Mesothelial cell of epicardium (in vitro differentiated cells): ENCODE measurements at places on chromosomes 5 and 9.

DNA sequence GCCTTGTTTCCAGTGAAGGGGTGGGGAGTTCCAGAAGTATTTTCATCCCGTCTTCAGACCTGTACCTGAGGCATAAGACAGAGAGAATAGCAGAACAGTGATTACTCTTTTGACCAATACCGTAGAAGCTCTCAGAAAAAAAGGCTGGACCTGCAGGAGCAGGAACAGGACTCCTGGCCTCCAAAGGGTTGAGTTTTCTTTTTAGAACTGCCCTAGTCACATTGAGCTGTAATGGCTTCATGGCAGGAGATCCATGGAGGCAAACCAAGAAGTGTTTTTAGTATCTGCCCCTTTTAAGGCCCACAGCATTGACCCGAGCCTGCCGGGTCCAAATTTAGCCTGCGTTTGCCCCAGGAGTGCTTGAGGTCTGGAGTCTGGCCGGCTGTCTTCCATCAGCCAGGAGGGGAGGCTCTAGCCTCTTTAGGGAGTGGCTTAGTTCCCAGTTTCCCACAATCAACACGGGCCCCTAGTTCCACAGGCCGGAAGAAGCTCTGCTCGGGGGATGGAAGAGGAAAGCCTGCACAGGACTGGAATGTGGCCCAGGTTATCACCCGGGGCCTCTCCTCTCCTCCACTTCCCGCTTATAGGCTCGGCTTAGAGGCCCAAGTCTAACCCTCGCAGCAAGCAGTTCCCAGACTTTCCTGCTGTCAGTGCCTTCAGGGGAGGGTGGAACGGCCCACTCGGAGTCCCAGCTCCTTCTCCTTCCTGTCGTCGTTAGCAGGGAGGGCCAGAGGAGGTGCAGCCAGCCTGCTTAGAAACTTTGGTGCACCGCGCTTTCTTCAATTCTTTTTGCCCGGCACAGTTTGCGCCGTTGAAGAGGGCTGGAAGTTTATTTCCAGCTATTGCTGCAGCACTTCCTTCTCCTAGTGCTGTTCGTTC lies 80.7 kb downstream of the C9orf152 start:
- DNase-seq, result no peak
- H3K27ac ChIP-seq, result peak overlapping the region; percentile 92
- no peaks in the 10 kb centered on the region for H3K36me3 ChIP-seq

GRCh38 chr5:8981496-8981895 lies 564.4 kb downstream of the SEMA5A start:
- H3K27me3 ChIP-seq, result peaks cover 43% of the 10 kb centered on the region
- H3K4me3 ChIP-seq, result no peak overlapping the region
- no peak overlapping the region for H3K27ac ChIP-seq
- H3K36me3 ChIP-seq, result no peaks in the 10 kb centered on the region
- DNase-seq, result no peak
- no peaks in the 10 kb centered on the region for H3K4me1 ChIP-seq

DNA sequence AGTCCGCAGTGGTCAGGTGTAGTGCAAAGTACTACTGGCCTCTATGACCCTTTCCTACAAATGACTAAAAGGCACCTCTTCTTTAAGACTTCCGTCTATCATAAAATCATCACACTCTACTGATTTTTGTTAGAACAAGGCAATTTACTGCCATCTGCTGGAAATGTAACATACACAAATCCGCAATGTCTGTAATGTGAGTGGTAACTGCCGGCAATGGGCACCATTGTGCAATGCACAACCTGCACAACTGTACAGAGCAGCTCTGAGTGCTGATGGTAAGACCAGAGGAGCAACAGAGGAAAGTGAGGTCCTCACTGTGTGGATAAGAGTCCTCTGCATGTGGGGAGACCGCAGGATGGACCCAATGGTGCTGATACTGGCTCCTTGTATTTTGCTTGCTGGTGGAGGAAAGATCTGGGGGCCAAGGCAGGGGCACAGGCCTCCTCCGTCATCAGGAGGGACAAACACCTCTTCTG lies 103.7 kb downstream of the ATPSCKMT start:
- no peaks in the 10 kb centered on the region for H3K36me3 ChIP-seq
- peaks cover 10% of the 10 kb centered on the region for H3K4me1 ChIP-seq
- no peak for DNase-seq
- no peak overlapping the region for H3K27ac ChIP-seq
- no peaks in the 10 kb centered on the region for H3K27me3 ChIP-seq

- no peaks in the 10 kb centered on the region for H3K36me3 ChIP-seq
- peaks cover 1% of the 10 kb centered on the region for H3K27me3 ChIP-seq
- H3K4me3 ChIP-seq, result no peak overlapping the region
- H3K4me1 ChIP-seq, result peaks cover 29% of the 10 kb centered on the region
- H3K27ac ChIP-seq, result no peak overlapping the region
- DNase-seq, result no peak
Observed at GRCh38 chr9:107935931-107936330, 446.4 kb upstream of the KLF4 start.

GRCh38 chr5:122014236-122014935 lies 52.6 kb downstream of the SRFBP1 start:
- peaks cover 7% of the 10 kb centered on the region for H3K4me1 ChIP-seq
- no peaks in the 10 kb centered on the region for H3K36me3 ChIP-seq
- no peak overlapping the region for H3K27ac ChIP-seq
- H3K4me3 ChIP-seq, result no peak overlapping the region
- no peaks in the 10 kb centered on the region for H3K27me3 ChIP-seq
- no peak for DNase-seq

- H3K27me3 ChIP-seq, result no peaks in the 10 kb centered on the region
- H3K27ac ChIP-seq, result no peak overlapping the region
- no peak overlapping the region for H3K4me3 ChIP-seq
Observed at GRCh38 chr5:119036101-119036762, 34.7 kb upstream of the DMXL1 start.

DNA sequence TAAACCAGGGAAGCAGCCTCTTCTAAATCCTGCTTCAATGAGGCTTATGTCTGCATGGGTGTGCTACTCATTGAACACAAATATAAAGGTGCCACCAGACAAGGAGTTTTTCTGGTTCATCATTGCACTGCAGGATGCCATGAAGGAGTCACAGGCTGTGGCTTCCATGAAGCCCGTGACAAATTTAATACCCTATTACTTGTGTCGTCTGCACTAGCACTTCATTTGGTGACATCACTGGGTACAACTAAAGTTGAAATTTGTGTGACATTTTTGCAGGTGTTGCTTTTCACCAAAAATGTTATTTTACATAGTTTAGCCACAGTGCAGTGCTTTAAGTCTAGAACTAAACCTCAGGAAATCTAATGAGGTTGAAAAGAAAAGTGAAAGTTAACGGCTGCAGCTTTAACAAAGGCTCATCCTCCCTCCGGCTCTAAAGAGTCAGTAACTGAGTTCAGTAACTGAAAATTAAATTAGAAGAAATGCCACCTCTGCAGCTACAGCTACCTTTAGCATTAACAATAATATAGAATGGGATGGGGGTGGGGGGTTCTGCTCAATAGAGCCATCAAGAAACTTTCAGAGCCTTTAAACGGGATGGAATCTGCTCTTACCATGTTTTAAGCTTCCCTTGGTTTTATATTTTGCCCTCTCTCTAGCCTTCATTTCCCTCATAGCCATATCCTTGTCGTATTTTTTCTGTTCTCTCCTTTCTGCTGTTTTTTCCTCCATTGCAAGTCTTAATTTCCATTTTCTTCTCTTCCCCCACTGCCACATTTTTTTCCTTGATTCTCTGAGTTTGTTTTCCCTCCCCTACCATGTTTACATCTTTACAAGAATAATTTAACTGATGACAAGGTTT lies 233.8 kb upstream of the TMEM161B start:
- peak overlapping the region; percentile 1 for H3K27ac ChIP-seq
- H3K4me1 ChIP-seq, result peaks cover 8% of the 10 kb centered on the region

DNA sequence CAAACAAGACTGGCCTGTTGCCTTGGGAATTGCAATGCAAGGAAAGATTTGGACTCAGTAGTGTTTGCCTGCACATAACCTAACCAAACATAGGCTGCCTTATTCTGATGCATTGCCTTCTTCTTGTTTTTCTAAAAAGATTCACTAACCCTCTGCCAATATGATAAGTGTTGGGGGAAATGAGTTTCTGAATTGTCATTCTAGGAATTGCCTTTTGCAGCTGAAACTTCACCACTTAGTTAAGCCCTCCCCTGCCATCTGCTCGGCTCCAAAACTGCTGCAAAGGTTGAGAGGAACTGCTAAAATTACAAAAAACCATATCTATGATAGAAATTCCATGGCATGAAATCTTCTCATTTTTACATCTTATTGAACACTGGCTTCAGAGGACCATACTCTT lies 41.6 kb upstream of the SPATA31D4 start:
- no peak overlapping the region for H3K27ac ChIP-seq
- H3K4me3 ChIP-seq, result no peak overlapping the region
- peaks cover 25% of the 10 kb centered on the region for H3K4me1 ChIP-seq
- no peaks in the 10 kb centered on the region for H3K36me3 ChIP-seq
- H3K27me3 ChIP-seq, result no peaks in the 10 kb centered on the region

GRCh38 chr9:1962122-1962521 lies 53.0 kb upstream of the SMARCA2 start:
- H3K27me3 ChIP-seq, result peaks cover 5% of the 10 kb centered on the region
- H3K27ac ChIP-seq, result no peak overlapping the region
- DNase-seq, result no peak
- peaks cover 10% of the 10 kb centered on the region for H3K4me1 ChIP-seq
- H3K36me3 ChIP-seq, result no peaks in the 10 kb centered on the region
- no peak overlapping the region for H3K4me3 ChIP-seq

DNA sequence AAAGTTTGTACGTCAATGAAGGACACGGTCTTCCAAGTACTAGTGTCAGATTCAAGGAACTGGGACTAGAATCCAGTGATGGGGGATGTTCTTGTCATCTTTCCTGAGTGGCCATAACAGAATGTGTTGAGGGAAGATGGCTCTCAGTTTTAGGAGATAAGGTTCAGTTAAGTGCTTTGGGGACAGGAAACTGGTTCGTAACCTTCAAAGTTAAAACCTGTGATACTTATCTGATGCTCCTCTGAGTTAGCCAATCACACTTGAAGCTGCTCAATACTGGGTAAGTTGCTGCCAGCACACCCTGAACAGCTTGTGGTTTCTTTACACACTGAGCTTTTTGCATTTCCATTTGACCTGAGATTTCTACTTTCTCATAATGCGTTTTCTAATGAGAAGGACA lies 64.4 kb downstream of the PIK3R1 start:
- H3K4me3 ChIP-seq, result no peak overlapping the region
- no peaks in the 10 kb centered on the region for H3K27me3 ChIP-seq
- DNase-seq, result no peak
- no peak overlapping the region for H3K27ac ChIP-seq
- peaks cover 48% of the 10 kb centered on the region for H3K36me3 ChIP-seq

GRCh38 chr9:92177591-92177990 lies 62.4 kb upstream of the SPTLC1 start:
- H3K27ac ChIP-seq, result no peak overlapping the region
- no peaks in the 10 kb centered on the region for H3K27me3 ChIP-seq
- DNase-seq, result no peak
- H3K4me3 ChIP-seq, result no peak overlapping the region
